NCI-H1930 (cell line): ENCODE measurements at places on chromosomes 11 and 22.

GRCh38 chr11:6943131-6943530 is 16.9 kb downstream of the ZNF215 start:
- DNase-seq, result no peak

- DNase-seq, result no peak
Measured at GRCh38 chr22:24117942-24118341, 63.3 kb upstream of the SUSD2 start.

DNA sequence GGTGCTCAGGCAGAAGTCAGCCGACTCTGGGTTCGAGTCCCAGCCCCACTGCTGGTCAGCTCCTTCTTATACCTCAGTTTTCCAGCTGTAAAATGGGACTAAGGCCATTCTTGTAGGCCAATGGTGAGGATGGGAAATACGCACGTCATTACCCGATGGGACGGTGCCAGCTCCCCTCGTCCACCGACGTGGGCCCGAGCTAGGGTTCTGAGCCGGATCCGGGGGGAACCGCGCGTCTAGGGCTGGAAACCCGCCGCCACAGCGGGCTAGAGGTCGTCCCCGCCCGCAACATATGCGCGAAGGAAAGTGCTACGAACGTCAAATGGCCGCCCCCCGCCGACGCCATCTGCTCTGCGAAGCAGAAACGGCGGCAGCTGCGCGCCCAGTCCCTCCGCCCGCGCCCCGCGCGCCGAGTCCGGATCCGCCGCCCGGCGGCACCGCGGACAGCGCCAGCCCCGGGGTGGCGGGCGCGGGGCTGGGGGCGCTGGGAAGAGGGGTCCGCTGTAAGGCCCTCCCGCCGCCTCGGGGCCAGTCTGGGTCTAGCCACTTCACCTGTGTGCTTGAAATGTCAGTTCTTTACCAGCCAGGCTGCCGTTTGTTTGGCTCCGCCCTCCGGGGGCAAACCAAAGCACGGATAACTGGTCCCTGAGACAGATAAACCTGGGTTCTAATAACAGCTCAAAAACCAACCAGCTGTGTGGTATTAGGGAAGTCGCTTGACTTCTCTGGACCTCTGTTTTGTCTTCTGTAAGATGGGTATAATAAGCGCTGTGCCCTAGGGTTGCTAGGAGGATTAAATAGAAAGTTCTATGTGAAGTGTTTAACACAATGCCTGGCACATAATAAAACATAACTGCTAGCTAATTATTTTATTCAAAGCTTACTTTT is 103.5 kb upstream of the RCN1 start:
- DNase-seq, result no peak

DNA sequence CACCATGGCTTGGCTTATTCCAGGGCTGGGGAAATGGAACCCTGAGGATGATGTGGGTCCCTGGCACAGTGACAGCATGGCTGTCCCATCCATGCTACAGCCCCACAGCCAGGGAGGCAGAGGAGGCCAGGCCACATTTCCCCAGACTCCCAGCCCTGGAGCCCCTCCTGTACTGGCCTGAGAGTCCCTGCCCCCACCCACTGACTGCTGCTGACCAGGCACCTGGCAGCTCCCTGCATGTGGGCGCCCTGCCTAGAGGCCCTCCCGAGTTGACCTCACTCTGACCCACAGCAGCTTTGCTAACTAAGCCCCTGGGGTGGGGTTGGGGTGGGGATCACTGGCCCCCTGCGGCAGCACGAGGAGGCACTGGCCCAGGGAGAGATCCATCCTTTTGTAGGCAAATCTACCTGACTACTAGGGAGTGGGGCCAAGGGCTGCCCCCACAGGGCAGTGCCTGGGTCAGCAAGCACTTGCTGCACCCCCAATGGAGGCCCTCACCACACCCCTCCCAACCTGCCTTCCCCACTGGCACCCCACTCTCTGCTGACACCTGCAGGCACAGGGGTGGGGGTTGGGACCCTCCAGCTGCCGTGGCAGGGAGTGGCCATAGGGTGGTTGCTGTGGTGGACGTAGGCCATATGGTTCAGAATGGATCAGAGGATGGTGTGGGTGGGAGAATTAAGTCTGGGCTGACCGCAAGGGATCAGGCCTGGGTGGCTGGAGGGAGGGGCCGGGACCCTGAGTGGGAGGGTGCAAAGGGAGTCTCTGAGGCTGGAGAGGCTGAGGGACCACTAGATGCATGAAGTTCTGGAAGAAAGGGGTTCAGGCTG is 17.4 kb downstream of the ARVCF start:
- DNase-seq, result no peak

DNA sequence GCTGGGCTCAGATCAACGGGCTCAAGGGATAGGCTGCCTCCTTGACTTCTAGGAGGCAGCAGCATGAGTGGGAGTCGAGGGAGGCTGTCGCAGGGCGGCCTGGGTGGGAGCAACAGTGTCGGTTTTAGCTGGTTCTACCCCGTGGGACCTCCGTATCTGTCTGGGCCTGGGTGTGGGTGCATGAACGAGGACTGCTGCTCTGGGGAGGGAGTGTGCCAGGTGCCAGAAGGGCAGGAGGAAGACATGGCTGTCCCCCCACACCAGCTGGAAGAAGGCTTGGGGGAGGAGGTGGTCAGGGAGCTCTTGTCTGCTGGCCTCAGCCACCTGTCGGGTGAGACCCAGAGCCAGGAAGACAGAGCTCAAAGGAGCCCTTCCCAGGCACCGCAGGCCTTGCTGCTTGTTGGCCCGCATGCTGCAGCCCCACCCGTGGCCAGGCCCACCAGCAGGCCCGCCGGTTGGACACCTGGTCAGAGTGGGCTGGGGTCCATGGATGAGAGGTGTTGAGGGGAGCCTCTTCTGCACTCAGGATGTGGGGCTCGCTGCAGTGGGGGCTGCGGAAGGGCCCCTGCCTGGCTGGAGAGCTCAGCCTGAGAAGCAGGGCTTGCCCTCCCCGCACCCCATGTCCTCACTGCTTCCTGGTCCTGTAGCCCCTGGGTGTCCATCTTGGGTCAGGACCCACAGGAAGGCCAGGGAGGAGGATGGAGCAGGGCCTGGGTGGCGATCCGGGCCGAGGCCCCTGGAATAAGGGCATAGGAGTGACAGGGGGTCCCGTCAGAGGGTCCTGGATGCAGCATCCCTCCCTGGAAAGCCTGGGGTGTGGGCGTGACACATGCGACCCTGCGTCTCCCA is 3.4 kb downstream of the CEND1 start:
- DNase-seq, result no peak

- DNase-seq, result no peak
Measured at GRCh38 chr11:64504999-64505398, 86.0 kb upstream of the SLC22A12 start.

DNA sequence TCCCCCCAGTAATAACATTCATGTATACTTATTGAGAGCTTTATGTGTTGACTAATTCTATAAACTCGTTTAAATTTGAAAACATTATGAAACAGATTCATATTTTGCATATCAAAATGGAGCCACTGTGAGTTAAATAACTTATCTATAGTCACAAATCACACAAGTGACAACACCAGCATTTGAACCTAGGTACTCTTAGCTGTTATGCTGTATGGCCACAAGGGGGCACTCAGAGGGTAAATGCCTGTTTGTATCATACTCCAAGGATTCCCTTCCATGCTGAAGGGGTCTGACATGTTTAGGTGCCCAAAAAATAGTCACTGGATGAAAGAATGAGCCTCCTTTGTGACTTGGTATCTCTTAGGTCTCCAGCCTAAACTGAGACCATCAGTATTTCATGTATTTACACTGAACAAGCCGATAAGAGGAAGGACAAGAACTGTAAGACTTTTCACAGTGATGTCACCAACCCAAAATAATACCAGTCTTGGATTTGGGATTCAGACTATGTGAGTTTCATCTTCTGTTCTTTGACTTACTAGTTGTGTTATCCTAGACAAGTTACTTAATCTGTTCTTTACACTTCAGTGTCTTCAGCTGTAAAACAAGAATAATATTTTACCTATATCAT is 12.2 kb upstream of the OR52D1 start:
- no peak for DNase-seq

DNA sequence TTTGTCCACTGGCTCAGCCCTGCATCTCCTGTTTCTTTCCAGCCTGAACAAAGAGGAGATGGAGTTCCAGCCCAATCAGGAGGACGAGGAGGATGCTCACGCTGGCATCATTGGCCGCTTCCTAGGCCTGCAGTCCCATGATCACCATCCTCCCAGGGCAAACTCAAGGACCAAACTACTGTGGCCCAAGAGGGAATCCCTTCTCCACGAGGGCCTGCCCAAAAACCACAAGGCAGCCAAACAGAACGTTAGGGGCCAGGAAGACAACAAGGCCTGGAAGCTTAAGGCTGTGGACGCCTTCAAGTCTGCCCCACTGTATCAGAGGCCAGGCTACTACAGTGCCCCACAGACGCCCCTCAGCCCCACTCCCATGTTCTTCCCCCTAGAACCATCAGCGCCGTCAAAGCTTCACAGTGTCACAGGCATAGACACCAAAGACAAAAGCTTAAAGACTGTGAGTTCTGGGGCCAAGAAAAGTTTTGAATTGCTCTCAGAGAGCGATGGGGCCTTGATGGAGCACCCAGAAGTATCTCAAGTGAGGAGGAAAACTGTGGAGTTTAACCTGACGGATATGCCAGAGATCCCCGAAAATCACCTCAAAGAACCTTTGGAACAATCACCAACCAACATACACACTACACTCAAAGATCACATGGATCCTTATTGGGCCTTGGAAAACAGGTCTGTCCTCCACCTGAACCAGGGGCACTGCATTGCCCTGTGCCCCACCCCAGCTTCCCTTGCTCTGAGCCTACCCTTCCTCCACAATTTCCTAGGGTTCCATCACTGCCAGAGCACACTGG is 5.0 kb downstream of the FTH1 start:
- DNase-seq, result no peak

- DNase-seq, result no peak
Measured at GRCh38 chr22:19174106-19175025, 4.2 kb downstream of the SLC25A1 start.

- DNase-seq, result no peak
Measured at GRCh38 chr22:37425800-37426705, 1.2 kb downstream of the ELFN2 start.

GRCh38 chr22:20215742-20216141 is 52.4 kb downstream of the RTN4R start:
- DNase-seq, result no peak

- no peak for DNase-seq
Measured at GRCh38 chr11:55732936-55733335, 40.3 kb upstream of the OR5D13 start.

- no peak for DNase-seq
Measured at GRCh38 chr11:20489948-20490347, 102.4 kb downstream of the PRMT3 start.

GRCh38 chr11:94219771-94220170 is 84.6 kb upstream of the IZUMO1R start:
- DNase-seq, result no peak

DNA sequence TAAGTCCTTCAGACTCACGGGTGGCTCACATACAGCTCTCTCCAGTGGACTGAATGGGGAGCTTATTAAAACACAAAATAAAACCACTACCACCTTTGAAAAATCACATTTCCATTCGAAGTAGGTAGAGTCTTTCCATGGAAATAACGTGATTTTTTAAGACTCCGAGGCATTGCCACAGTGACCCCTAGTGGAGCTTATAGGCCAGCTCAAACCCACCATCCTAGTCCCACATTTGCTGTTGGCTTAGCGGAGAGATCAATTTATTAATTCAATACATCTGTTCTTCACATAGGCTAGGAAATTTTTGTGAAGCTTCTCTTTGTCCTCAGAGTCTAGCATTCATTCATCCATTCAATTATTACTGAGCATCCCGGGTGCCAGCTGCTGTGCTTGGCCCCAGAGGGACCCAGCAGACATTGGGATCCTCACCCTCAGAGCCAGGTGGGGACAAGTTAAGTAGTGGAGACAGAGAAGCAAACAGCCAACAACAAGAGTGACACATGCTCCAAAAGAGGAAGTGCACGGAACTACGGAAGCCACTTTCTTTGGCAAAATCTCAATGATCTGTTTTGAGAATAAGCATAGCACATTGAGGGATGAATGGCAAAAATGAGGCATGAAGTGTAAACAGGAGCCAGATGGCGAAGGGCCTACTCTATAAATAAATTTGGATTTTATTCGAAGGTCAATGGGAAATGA is 10.2 kb upstream of the P4HA3 start:
- DNase-seq, result peak; percentile 13

DNA sequence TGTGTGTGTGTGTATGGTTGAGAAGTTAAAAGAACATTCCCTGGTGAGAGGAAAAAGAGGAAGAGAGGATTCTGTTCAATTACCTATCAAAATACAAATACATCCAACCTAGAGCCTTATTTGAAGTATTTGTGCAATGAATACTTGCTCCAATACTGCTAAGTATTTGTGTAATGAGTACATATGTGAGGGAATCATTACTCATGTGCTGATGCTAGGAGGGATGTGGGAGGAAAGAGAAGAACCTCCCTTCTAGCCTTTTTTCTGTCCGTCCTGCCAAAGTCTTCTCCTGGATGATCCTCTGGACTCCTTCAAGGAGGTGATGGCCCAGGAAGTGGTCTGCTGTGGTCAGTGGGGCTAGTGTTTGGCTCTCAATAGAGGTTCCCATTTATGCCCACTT is 36.0 kb upstream of the ACCSL start:
- no peak for DNase-seq

DNA sequence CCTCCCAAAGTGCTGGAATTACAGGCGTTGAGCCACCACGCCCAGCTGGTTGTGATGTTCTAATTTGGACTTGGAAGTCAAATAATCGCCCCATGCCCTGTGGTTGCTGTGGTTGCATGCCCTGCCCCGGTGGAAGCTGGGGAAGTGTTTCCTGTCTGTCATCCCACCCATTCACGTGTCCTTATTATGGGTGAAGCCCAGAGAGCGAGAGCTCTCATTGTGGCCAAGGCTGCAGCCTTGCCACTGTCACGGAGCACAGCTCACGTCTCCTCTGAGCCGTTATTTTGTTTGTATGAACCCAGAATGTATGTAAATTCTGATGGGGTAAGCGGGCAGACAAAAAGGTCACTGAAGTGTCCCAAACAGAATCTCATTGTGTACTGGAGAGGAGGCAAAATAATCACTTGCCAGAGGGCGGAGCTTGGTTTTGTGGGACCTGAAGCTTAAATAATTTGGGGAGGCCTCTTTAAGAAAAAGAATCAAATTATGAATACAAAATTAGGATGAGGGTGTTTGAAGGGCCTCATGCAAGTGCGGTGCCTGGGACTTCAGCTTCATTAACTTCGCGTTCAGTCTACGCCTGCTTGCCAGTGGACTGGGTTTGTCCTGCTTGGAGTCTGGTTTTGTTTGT is 25.8 kb upstream of the TREH start:
- DNase-seq, result no peak

DNA sequence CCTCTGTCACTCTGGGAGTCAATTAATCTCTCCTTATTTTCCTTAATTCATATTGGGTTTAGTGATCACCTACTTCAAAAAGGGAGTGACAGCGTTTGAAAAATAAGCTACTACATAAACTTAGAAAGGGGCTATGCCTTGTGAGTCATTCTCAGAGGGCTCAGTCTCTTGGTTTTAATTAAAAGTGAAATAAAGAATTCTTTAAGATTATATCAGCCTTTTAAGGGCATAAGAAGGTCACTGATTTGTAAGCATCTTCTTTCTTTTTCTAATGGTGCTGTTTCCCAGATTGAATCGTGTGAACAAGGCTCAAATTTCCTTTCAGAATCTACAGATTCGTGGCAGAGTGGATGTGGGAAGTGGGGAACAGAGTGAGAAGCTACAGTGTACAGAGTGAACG is 636.2 kb upstream of the CCDC90B start:
- no peak for DNase-seq

- DNase-seq, result no peak
Measured at GRCh38 chr11:62725646-62726045, 1.6 kb downstream of the HNRNPUL2 start.

- no peak for DNase-seq
Measured at GRCh38 chr11:80899381-80899780, 1458.6 kb upstream of the TENM4 start.
